ENCODE measurements at places on chromosomes 1 and 21. TPM values are rescaled to one million over a fixed set of nuclear protein-coding genes. Genes with fewer than 3 reads are reported as not detected.

Gene FBXO2
- total RNA-seq = 11.1 TPM

DNA sequence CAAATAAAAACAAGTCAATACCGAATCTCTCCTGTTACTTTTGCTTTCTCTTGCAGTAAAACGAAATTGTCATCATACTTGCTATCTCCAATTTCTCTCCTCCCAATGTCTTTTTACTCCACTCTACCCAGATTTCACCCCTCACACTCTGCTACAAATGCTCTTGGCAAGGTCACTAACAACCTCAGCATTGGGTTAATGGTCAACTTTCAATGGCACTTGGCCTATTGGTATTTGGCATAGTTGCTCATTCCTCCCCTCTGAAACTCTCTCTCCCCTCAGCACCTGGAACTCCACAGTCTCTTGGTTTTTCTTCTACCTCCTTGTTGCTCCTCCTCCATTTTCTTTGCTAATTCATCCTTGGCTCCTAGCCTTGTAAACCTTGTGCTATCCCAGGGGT is 367.3 kb downstream of the PTPRU start:
- DNase-seq = peak; percentile 69

GRCh38 chr1:17184161-17184665 is 20.7 kb upstream of the PADI1 start:
- no peak for DNase-seq

GRCh38 chr1:226984521-226985238 is 44.6 kb downstream of the COQ8A start:
- DNase-seq = no peak

- no peak for DNase-seq
Observed at GRCh38 chr1:173355281-173356031, 121.7 kb upstream of the PRDX6 start.

DNA sequence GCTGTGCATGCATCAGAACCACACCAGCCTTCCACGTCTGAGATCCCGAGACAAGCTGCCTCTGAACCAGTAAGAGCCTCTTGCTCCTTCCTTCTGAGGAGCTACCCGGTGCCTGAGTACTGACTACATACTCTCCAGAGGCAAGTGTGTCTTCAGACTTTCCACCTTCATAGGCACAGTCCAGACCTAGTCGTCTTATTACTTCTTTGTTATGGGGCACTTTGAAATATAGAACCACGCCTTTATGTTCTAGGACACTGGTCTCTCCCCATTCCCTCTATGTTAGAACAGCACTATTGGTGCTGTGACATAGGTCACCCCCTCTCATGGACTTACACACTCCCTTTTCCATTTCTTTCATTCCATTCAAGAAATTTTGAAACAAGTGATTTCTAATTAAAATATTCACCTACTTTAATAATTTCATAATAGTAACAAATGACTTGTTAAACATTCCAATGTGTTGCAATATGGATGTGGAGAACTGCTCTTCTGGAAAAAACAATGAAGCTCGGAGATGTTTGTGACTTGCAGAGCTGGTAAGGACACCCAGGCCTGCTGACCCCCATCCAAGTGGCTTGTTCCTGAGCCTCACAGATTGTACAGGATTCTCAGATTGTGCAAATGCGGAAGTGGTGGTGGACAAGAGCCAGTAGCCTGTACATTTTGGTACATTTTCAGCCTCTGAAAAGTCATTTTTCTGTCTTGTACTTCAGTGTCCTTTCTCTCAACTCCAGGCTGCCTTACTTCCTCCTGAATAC is 76.1 kb upstream of the SIPA1L2 start:
- peak; percentile 44 for DNase-seq

DNA sequence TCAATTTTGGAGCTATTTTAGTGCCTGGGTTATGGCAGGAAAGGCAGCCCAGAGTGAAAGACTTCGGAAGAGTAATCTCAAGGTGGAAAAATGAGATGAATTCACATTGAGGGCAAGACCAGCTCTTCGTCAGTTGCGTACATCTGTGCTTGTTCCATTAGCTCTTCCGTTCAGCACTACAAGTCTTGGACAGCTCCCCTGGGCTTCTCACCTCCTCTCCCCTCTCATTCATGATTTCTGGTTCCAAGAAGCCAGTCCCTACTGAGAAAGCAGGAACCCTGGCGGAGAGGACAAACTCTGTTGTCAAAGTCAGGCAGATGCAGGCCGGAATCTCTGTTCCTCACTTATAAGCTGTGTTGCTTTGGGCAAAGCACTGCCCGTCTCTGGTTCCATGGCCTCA is 76.5 kb downstream of the ACTL8 start:
- peak; percentile 49 for DNase-seq
